ENCODE measurements at places on chromosomes 16 and 17.
A peak's percentile ranks its signal among the peaks of the same experiment; 100 is the strongest.

DNA sequence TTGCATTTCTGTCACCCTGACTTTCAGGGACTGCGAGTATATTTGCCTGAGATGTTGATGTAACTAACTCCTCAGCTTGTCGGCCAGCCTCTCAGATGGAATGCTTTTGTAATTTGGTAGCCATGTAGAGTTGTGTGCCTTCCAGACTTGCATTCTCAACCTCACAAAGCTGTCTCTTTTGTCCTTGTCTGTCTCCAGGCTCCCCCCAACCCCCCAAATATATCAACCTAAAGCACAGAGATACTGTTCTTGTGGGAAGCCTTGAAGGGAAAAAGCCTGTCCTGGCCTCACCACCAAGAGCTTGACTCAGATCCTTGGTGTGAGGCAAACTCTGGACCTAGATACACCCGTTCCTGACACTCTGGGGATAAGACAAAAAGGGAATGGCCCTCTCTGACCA, 18.4 kb downstream of the SAP30BP start:
- no peak for DNase-seq

GRCh38 chr16:59163371-59164055, 429.4 kb upstream of the GOT2 start:
- DNase-seq = no peak

GRCh38 chr17:47692137-47692894, 1.6 kb upstream of the TBKBP1 start:
- DNase-seq = no peak

- no peak for DNase-seq
Observed at GRCh38 chr17:12867726-12868125, 78.4 kb downstream of the ARHGAP44 start.

DNA sequence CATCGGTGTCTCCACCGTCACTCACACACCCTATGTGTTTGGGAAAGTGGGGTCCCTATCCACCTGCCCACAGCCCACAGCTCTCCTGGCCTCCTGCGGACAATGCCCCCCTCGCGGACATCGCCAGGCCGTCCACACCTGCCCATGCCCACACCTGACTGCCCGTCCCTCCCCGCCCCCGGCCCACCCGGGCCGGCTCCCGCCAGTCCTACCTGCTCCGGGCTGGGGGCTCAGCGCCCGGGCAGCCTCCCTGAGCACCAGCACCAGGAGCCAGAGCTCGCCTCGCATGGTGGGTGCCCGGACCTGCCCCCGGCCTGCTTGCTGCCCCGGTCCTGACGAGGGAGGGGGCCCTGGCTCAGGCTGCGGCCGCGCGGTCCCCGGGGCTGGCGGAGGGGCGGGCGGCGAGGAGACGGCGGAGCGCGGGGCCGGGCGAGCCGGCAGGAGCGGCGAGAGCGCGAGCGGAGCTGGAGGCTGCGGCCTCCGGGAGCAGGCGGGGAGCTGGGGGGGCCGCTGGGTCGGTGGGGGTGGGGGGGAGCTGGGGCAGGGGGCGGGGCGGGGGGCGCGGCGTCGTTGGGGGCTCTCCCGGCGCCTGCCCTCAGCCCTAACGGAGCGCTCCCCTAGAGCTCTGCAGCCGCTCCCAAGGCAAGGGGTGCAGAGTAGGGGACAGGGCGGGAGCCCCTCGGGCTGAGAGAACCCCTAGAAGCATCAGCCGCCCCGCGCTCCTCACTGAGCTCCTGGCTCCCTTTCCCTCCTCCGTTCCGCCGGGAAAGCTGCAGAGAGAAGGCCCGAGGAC, at the start of gene PLXDC1:
TSS of gene PLXDC1 (minus strand) at position 488 of the 793 bp plus-strand sequence. CDS start at position 288, 200 bp downstream.
- DNase-seq = no peak

DNA sequence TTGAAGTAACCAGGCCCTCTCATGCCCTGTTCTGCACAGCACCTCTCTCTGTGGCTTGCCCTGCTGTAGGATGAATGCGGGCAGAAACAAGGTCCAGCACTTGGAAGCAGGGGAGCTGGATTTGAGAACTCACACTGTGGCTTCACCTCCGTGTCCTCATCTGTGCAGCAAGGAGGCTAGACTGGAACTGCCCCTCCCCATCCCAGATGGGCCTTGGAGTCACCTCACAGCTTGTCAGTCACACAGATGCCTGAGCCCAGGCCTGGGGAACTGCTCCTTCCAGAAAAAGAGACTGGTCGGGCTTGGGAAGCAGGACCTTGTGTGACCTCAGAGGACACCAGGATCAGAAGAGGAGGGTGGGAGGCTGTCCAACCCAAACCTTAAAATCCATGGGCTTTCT, 180.8 kb downstream of the CCT6B start:
- no peak for DNase-seq

GRCh38 chr17:6160911-6161855, 91.0 kb downstream of the WSCD1 start:
- peak; percentile 86 for DNase-seq

DNA sequence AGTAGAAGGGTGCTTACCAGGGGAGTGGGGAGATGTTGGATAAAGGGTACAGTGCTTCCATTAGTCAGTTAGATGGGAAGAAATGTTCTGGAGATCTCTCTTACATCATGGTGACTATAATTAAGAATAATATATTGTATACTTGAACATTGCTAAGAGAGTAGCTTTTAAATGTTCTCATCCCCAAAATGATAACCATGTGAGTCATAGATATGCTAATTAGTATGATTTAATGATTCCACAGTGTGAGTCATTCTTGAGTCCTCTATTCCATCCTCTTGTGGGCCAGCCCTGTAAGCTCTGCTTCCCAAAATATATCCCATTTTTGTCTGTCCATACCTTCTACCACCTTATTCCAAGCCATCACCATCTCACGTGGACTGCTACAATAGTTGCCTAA, 80.6 kb upstream of the CDH11 start:
- DNase-seq = no peak

DNA sequence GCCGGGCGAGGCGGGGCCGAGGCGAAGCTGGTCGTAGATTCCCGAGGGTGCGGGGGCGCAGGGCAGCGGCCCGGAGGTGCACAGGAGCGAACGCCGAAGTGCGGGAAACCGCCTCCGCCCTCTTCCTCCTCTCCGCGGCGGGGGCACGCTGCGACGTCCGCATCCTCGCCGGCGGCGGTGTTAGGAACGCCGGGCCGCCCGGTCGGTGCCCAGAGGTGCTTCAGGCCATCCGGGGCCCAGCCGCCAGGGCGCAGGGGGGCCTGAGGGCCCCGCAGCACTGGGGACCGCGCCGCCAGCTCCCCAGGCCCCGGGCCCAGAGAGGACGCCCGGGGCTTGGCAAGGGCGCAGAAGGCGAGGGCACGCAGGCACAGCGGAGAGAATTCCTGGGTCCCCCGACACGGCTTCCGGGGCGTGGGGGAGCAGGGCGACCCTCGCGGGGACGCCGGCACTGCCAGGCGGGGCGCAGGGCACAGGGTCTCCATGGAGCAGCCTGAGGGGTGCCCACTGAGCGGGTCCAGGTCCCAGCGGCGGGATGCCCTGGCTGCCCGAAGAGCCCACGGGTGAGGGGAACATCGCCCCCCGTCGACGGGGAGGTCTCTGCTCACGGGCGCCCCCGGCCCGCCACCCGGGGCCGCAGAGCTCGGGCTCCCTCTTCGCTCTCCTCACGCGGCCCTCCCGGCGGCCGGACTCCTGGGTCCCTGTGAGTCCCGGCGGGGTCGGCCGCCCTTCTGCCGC, 576 bp downstream of the EPOP start:
- peak; percentile 89 for DNase-seq

- no peak for DNase-seq
Observed at GRCh38 chr16:46638947-46639925, 18.1 kb upstream of the SHCBP1 start.

GRCh38 chr16:191831-192230, 11.6 kb downstream of the HBQ1 start:
- no peak for DNase-seq

DNA sequence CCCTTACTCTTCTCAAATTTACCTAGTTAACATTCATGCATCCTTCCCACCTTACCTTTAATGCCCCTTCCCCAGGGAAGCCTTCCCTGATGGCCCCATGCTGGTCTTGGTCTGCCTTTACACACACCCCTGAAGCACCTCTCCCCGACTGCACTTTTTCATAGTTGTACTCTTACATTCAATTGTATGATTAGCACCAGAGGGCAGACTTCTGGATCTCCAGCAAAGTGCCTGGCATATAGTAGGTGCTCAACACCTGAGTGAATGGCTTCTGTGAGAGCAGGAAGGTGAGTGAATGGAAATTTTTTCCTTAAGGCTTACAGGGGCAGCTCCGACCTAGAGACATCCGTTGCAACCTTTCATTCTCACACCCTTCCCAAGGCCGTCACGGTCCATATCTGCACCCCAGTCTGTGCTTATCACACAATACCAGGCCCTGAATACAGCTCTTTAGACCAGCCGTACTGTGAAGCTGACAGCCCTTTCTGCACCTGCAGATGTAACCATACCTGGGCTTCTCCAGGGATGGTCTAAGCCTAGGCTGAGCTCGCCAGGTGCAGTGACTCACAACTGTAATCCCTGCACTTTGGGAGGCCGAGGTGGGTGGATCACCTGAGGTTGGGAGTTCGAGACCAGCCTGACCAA, 4.4 kb downstream of the PGAP3 start:
- DNase-seq = no peak

- no peak for DNase-seq
Observed at GRCh38 chr17:57619061-57619937, 125.8 kb downstream of the CCDC182 start.

DNA sequence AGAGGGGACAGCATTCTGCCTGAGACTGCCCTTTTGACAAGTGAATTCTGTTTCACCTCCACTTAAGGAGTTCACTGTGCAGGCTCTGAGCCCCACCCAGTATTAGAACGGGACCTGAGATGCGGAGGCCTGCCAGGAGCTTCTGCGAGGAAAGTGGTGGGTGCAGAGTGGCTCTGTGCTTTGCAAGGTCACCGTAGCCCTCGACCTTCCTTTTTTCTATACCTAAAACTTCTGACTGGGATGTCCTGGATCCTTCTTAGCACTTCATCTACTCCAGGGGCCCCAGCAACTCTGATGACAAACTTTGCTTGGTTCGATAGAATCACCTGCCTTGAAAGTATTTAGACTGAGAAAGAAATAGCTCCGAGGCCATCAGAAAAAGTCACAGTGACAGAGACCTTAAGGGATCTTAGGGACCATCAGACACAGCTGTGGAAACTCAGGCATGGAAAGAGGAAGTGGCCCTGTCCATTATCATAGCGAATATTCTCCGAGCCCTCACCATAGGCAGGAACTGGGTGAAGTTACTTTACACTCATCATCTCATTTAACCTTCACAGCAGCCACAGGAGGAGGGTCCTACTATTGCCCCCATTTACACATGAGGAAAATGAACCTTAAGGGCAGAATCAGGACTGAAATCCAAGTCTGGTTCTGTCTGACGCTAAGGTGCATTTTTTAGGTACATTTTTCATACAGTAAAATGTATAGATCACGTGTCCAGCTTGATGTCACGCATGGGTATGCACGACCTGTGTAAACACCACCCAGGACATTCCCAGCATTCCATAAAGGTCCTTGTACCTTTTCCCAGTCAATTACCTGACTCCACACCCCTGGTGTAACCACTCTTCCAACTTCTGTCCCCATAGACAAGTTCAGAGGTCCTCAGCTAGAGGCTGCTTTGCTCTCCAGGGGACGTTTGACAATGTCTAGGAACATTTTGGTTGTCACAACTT, 676 bp upstream of the KRT13 start:
- DNase-seq = no peak

DNA sequence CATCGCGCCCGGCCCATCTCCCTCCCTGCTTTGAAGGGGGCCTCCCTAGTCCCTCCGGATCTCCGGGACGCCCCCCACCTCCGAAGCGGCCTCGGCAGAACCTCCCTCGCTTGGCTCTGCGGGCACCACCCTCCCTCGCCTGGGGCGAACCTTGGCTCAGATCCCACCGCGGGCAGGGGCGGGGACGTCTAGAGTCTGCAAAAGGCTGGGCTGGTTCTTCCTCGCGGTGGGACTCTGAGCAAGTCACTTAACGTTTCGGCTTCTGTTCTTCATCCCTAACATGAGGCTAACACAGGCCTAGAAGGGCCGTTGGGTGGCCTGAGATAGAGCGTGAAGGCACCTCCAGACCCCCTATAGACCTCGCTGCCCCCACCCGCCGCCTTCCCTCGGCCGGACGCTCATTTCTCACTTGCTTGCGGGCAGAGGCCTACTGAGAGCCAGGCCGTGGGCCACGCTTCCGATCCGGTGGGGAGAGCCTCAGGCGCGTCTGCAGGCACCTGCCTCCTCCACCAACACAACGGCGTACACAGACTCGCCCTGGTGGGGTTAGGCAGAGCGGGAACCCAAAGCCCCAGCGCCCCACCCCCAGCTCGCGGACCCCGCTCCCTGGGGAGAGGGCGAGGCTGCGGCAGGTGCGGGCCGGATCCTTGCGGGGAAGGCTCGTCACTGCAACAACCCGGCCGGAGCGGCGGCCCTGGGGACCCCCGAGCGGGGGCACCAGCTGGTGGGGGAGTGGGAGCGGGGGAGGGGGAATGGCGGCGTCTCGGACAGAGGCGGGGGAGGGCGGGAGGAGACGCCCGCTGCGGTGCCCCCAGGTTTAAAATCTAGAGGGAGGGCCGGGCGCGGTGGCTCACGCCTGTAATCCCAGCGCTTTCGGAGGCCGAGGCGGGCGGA, 5.4 kb downstream of the MYO1C start:
- peak; percentile 94 for DNase-seq

DNA sequence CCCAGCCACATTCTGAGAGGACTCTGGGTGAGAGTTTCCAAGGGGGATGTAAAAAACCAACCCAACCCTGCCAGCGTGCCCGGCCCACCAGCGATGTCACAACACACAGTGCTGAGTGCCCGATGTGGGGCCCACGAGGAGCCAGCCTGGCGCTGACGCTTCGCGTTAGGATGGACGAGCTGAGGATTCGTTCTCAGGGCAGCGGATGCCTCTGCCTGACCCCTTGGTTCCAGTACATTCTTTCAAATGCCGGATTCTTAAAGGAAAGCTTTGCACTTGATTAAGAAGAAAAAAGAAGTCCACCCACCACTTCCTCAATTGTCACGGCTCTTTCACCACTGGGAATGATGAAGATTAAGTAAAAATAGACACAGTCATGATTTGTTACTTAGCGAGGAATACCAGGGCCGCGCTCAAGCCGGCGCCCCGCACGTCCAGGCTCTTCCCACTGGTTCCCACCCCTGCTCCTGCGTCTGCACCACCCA, 79.4 kb downstream of the IRF8 start:
- no peak for DNase-seq

DNA sequence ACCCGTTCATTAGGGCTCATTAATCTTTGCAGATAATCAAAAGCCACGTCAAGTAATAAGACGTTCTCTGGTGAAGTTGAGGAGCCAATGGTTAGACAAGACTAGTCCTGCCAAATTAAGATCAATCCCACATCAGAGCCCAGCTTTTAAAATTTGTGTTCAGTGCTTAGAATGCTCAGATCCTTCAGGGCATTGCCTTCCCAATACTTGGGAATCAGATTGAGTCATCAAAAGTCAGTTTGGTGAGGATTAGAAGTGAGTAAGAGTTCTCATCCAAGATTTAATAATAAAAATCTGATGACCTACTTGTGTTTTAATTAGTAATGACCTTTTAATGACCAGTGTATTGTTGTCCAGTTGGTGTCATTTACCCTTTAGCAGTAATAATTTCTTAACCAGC, 19.8 kb downstream of the MAP2K4 start:
- DNase-seq = no peak

- DNase-seq = no peak
Observed at GRCh38 chr16:84282533-84282932, 12.1 kb upstream of the WFDC1 start.

Measured in mesenteric fat pad (tissue), 1 donor.